ENCODE measurements at places on chromosomes 11 and 22.

GRCh38 chr22:19612866-19613572, 88.8 kb upstream of the CLDN5 start:
- DNase-seq, result no peak

- no peak for DNase-seq
Measured at GRCh38 chr11:2725368-2726300, 25.8 kb upstream of the KCNQ1OT1 start.

GRCh38 chr11:101881586-101881985, 33.2 kb upstream of the CEP126 start:
- no peak for DNase-seq

- no peak for DNase-seq
Measured at GRCh38 chr11:35335226-35335625, 84.1 kb downstream of the SLC1A2 start.

DNA sequence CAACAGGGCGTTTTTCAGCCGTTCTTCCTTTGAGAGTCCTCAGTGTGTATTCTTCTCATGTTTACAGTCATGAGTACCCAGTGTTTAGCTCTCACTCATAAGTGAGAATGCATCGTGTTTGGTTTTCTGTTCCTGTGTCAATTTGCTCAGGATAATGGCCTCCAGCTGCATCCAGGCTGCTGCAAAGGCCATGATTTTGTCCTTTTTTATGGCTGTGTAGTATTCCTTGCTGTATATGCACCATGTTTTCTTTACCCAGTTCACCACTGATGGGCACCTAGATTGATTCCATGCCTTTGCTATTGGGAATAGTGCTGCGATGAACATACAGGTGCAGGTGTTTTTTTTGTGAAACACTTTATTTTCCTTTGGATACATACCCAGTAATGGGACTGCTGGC, 23.5 kb downstream of the B3GAT1 start:
- no peak for DNase-seq

- DNase-seq, result no peak
Measured at GRCh38 chr22:48496226-48496845, 1331.3 kb downstream of the BRD1 start.

Measured in activated naive CD4-positive, alpha-beta T cell (primary cell).